ENCODE measurements at places on chromosomes 1 and 21. TPM values are rescaled to one million over a fixed set of nuclear protein-coding genes. Genes with fewer than 3 reads are reported as not detected.

Gene TFF3
- not detected for total RNA-seq

GRCh38 chr1:156149374-156150332 lies 3.7 kb upstream of the SEMA4A start:
- no peaks in the 10 kb centered on the region for H3K36me3 ChIP-seq
- no peak overlapping the region for H3K4me3 ChIP-seq
- DNase-seq: no peak
- H3K27me3 ChIP-seq: no peaks in the 10 kb centered on the region
- H3K27ac ChIP-seq: no peak overlapping the region
- no peaks in the 10 kb centered on the region for H3K4me1 ChIP-seq

GRCh38 chr21:46643379-46644177 lies 8.1 kb downstream of the PRMT2 start:
- H3K4me3 ChIP-seq: no peak overlapping the region
- H3K27me3 ChIP-seq: no peaks in the 10 kb centered on the region
- peaks cover 17% of the 10 kb centered on the region for H3K4me1 ChIP-seq
- no peak overlapping the region for H3K27ac ChIP-seq
- DNase-seq: no peak

DNA sequence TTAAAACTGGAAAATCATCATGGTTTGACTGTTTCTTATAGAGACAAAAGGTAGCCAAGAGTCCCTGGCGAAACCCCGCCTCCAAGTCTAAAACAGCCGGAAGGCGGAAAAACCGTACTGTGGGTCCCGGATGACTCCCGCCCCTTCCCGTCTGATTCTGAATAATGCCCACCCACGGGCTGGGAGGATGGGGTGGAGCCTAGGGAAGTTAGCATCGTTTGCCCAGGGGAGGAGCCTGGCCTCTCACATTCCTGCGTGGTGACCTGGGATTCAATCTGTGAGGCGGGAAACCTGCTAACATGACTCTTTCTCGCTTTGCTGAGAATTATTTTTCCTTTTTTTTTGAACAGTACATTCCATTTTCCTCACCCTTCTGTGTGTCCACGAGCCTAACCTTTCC lies 124.9 kb downstream of the KCNK1 start:
- H3K27ac ChIP-seq: no peak overlapping the region
- H3K36me3 ChIP-seq: no peaks in the 10 kb centered on the region
- no peak for DNase-seq
- no peaks in the 10 kb centered on the region for H3K27me3 ChIP-seq
- H3K4me3 ChIP-seq: no peak overlapping the region

DNA sequence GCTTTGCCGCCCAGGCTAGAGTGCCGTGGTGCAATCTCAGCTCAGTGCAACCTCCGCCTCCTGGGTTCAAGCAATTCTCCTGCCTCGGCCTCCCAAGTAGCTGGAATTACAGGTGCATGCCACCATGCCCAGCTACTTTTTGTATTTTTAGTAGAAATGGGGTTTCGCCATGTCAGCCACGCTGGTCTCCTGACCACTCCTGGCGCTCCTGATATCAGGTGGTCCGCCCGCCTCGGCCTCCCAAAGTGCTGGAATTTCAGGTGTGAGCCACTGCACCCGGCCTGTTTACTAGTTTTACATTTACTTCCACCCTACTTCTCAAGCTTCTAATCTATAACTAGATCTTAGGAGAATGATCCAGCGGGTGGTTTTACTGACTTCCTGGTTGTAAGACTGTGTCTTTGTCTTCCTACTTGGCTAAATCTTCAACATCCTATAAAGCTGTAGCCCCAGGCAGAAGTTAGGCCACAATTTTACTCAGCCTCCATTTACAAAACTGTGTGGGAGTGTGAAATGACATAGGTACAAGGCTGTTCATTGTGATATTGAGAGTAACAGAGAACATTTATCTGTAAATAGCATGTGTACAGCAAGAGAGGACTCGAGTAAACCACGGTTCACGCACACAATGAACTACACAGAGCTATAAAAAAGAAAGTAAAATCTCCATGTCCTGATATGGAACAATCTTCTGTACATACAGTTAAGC lies 9.6 kb upstream of the POU2F1 start:
- no peak overlapping the region for H3K4me3 ChIP-seq
- H3K36me3 ChIP-seq: no peaks in the 10 kb centered on the region
- H3K27me3 ChIP-seq: no peaks in the 10 kb centered on the region
- no peaks in the 10 kb centered on the region for H3K4me1 ChIP-seq
- H3K27ac ChIP-seq: no peak overlapping the region

GRCh38 chr1:230536641-230537155 lies 105.6 kb upstream of the COG2 start:
- H3K36me3 ChIP-seq: no peaks in the 10 kb centered on the region
- no peak overlapping the region for H3K27ac ChIP-seq
- H3K27me3 ChIP-seq: no peaks in the 10 kb centered on the region
- DNase-seq: no peak
- no peak overlapping the region for H3K4me3 ChIP-seq
- H3K4me1 ChIP-seq: no peaks in the 10 kb centered on the region

DNA sequence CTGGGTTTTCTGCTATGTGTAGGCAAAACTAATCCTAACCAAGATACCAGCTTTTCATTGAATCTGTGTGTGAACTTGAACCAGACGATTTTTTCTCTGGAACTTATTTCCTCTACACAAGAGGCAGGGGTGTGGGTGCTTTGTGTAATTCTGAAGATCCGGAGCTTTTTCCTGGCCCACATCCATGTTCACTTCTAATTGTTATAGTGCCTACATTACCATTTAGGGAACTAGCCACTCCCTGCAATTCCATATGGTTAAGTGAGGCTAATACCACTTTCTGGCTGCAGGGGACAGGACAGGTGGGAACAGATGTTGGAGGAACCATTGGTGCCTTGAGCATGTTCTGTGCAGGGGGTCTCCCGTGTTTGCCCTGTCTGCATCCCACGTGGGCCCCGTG lies 83.4 kb upstream of the FMN2 start:
- H3K4me3 ChIP-seq: no peak overlapping the region
- no peak for DNase-seq
- H3K27ac ChIP-seq: no peak overlapping the region
- no peaks in the 10 kb centered on the region for H3K4me1 ChIP-seq
- no peaks in the 10 kb centered on the region for H3K36me3 ChIP-seq

DNA sequence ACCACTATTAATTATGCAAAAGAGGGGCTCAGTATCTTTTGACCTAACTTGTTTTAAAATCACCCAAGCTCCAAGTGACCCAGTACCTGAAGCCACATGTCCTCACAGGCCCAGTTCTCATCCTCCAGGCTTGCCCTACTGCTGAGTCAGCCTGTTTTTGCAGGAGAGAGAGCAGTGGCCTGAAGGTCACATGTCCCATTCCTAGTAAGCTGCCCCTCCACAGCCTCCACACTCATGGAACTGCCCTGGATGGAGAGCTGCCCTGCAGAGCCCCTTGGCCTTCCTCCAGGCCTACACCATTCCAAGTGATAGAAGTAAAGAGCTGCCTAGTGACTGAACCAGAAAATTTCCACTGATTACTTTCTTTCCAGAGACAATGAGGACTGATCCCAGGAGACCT lies 139.8 kb upstream of the ST6GALNAC5 start:
- H3K36me3 ChIP-seq: no peaks in the 10 kb centered on the region
- H3K4me1 ChIP-seq: no peaks in the 10 kb centered on the region
- H3K27me3 ChIP-seq: no peaks in the 10 kb centered on the region
- H3K27ac ChIP-seq: no peak overlapping the region

Gene LRRIQ3
- total RNA-seq: 1.3 TPM

GRCh38 chr1:53708687-53709086 lies 30.3 kb downstream of the GLIS1 start:
- H3K27me3 ChIP-seq: no peaks in the 10 kb centered on the region
- no peak for DNase-seq
- no peak overlapping the region for H3K4me3 ChIP-seq
- H3K27ac ChIP-seq: no peak overlapping the region
- H3K36me3 ChIP-seq: no peaks in the 10 kb centered on the region
- H3K4me1 ChIP-seq: no peaks in the 10 kb centered on the region

DNA sequence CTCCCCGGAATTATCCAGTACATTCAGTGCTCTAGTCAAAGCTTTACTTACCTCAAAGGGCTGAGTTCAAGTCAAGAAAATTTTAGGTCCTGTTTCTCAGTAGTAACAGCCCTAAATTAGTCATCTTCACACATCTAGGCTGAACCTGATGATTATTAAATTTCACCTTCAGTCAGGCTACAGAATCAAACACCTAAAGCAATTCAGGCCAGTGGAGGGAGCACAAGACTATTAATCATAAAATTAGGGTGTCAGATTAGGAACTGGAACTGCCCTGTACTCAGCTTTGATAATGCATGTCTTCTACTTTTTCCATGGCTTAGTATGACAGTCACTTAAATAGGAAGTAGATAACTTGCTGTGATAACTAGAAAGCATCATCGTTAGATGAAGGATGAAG lies 28.4 kb upstream of the BCAS2 start:
- no peaks in the 10 kb centered on the region for H3K4me1 ChIP-seq
- no peak overlapping the region for H3K4me3 ChIP-seq
- H3K27ac ChIP-seq: no peak overlapping the region
- H3K36me3 ChIP-seq: no peaks in the 10 kb centered on the region
- no peak for DNase-seq
- H3K27me3 ChIP-seq: no peaks in the 10 kb centered on the region

Gene ITLN2
- total RNA-seq: not detected

DNA sequence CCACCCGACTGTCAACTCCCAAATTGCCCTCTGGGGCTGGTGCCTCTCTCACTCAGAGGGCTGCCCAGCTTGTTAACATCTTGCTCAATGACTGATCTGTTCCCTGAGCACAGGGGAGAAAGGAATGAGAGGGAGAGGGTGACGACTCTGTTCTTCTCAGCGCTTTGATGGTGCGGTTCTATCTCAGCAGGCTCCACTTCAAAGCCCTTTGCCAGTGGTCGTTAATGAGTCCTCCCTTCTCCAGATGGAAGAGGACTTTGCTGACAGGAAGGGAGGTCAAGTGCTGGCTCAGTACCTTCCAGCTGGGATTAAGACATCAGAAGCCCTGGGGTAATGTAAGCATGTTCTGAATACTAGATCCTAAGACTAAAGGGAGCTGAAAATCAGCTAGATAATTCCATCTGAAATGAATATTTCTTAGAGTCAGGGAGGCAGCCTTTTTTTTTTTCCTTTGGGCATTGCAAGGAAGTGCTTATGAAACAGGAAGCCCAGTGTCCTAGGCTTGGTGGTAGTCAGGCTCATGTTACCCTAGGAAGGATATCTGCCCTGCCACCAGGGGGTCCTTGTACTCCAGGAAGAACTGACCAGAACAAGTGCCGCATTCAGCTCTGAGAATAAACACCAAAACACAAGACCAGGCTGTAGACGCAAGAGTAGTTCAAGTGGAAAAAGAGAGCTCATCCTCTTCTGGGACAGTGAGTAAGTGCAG lies 4.7 kb downstream of the FMOD start:
- H3K27me3 ChIP-seq: no peaks in the 10 kb centered on the region
- no peak for DNase-seq
- H3K4me1 ChIP-seq: peaks cover 6% of the 10 kb centered on the region
- no peaks in the 10 kb centered on the region for H3K36me3 ChIP-seq
- no peak overlapping the region for H3K27ac ChIP-seq
- H3K4me3 ChIP-seq: no peak overlapping the region

DNA sequence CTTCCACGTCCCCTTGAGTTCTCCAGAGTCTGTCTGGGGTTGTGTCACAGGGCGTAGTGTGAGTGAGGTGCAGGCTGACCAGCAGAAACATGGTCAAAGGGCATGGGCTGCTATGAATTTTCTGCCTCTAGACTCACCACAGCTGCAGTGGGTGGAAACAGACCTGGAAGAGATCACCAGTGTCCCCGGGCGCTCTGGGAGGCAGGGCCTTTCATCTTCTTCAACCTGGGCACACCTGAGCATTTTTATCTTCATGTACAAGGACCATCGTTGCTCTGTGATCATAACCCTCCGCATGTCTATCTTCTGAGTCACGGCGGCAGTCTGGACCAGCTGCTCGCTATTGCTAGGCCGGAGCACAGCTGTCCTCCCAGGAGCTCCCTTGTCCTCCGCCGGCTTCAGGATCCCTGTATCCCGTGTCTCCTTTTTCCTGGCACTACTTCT lies 29.6 kb downstream of the DEGS1 start:
- no peak overlapping the region for H3K27ac ChIP-seq
- DNase-seq: no peak
- H3K36me3 ChIP-seq: no peaks in the 10 kb centered on the region
- H3K4me3 ChIP-seq: no peak overlapping the region

GRCh38 chr1:201530741-201531531 lies 8.0 kb upstream of the NAV1 start:
- no peak for DNase-seq
- no peaks in the 10 kb centered on the region for H3K4me1 ChIP-seq
- no peaks in the 10 kb centered on the region for H3K27me3 ChIP-seq
- no peak overlapping the region for H3K4me3 ChIP-seq
- no peaks in the 10 kb centered on the region for H3K36me3 ChIP-seq

GRCh38 chr21:44789880-44790279 lies 11.7 kb downstream of the UBE2G2 start:
- H3K27me3 ChIP-seq: no peaks in the 10 kb centered on the region
- no peak overlapping the region for H3K4me3 ChIP-seq
- H3K36me3 ChIP-seq: no peaks in the 10 kb centered on the region
- peaks cover 7% of the 10 kb centered on the region for H3K4me1 ChIP-seq

- H3K27ac ChIP-seq: no peak overlapping the region
- H3K4me1 ChIP-seq: peaks cover 5% of the 10 kb centered on the region
- H3K4me3 ChIP-seq: no peak overlapping the region
- H3K36me3 ChIP-seq: no peaks in the 10 kb centered on the region
- no peaks in the 10 kb centered on the region for H3K27me3 ChIP-seq
Measured at GRCh38 chr1:6158181-6158580, 21.9 kb downstream of the CHD5 start.

DNA sequence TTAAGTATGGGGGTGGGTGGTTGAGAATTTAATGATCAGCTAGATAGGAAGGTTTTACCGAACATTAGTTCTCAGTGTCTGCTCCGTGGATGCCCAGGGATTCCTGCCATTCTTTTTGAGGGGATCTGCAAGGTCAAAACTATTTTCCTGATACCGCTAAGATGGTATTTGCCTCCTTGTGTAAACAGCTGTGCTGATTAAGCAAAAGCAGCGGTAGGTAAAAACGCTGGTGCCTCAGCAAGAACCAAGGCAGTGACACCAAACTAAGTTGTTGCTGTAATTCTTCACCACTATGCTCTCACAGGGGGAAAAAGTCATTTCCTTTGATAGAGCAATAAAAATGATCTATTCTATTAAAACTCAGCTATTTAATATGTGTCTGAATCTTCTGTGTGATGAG lies 229.0 kb downstream of the FMN2 start:
- H3K27me3 ChIP-seq: no peaks in the 10 kb centered on the region
- no peak overlapping the region for H3K4me3 ChIP-seq
